HTR-8/SVneo (cell line): ENCODE measurements at places on chromosomes 11 and 22.
A peak's percentile ranks its signal among the peaks of the same experiment; 100 is the strongest.

- DNase-seq: no peak
Observed at GRCh38 chr11:34728609-34729008, 107.7 kb downstream of the EHF start.

DNA sequence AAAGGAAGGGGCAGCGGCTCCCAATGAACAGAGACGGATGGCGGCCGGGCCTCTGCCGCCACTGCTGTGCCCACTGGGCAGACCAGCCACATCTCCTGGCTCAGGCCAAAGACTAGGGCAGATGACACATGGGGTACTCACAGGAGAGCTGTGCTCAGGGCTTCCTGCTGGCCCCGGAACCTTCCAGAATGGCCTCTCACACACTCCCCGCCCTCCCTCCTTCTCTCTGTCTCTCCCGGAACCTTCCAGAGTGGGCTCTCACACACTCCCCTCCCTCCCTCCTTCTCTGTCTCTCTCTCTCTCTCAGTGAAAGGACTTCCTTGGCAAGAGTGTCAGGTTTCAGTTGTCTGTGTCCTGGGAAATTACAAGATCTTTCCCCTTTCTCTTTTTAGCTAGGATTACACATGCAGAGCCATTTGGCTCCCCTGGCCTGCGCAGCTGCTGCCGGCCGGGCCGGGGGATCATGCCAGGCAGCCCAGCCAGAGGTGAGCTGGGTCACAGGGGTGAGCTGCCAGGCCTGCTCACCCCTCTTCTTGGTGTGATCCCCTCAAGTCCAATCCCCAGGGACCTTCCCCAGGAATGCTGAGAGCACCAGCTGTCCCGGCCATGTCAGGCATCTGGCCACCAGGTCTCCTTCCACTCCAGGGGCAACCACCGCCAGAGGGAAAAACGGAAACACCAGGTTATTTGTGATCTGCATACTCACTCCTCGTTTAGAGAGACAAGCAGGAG is 45.3 kb upstream of the ADA2 start:
- DNase-seq: peak; percentile 45

GRCh38 chr22:27499121-27499520 is 302.4 kb downstream of the MN1 start:
- DNase-seq: no peak

- peak; percentile 79 for DNase-seq
Observed at GRCh38 chr11:72831521-72832300, 17.5 kb downstream of the ATG16L2 start.

GRCh38 chr11:12692229-12693075 is 18.2 kb downstream of the TEAD1 start:
- DNase-seq: peak; percentile 69

DNA sequence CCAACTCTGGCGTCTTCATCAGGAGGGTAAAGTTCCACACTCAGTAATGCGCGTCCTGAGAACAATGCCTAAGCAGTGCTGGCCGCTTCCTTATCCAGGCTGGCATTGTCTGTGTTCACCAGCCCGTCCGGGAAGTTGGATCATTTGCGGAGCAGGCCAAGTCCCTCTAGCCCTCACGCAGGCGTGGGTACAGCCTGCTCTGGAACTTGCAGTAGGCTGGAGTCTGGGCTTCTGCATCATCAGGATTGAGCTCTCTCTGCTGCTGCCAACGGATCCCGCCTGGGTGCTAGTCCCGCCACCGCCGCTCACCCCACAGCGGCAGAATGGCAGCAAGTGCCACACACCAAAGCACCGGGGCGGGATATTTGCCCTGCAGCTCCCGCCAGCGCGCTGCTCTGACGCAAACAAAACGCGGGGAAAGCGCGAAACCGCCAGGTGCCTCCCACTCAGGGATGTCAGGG is 29.0 kb downstream of the GLYATL1 start:
- DNase-seq: no peak

GRCh38 chr11:94336033-94336432 is 31.7 kb downstream of the IZUMO1R start:
- no peak for DNase-seq

DNA sequence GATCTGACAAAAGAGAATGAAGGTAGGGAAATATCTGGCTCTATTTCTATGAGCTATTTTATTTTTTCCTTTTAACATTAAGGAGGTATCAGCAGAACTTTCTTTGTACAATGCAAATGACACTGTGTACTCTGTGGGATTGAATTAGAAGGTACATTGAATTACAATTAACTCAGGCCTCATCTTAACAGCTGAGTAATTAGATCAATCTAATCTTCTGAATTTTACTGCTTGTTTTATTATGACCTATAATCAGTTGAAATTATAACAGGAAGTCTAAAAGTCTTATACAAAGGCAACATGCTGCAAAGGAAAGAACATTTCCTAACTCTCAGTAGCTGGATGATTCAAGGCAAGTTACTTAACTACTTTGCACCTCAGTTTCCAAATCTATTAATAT is 69.8 kb downstream of the RELT start:
- DNase-seq: no peak

DNA sequence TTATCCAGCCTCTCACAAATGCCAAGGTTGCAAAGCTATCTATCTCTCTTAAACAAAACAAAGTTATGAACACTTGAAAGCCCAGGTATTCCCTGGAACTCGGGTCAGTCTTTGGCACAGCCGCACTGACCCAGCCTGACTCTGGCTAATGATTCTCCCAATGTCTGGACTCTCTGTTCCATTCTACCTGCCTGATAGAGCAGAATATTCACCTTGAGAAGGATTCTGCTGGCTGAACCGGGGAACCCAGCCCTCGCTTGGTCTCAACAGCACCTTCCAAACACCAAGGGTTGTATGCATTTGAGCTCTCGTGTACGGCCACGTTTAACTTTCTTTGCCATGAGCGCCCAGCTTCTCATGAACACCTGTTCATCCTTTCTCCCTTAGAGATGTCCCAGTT is 116.8 kb downstream of the ZBTB16 start:
- DNase-seq: no peak

DNA sequence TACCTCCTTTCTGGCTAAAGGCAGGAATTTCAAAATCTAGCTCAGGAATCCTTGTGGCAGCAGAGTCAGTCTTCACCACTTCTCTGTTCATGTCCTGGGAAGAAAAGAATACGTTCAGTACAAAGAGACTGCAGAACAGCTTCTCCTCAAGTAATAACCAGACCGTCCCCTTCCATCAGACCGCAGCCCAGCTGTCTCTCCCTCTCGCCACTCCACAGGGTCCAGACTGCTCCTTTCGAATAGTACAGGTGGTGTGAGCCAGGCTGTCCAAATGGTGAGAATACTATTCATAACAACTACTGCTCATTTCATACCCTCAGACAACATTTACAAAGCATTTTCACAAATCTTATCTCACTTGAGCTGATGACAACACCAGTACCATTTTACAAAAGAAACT is 857 bp downstream of the ZPR1 start:
- DNase-seq: no peak

DNA sequence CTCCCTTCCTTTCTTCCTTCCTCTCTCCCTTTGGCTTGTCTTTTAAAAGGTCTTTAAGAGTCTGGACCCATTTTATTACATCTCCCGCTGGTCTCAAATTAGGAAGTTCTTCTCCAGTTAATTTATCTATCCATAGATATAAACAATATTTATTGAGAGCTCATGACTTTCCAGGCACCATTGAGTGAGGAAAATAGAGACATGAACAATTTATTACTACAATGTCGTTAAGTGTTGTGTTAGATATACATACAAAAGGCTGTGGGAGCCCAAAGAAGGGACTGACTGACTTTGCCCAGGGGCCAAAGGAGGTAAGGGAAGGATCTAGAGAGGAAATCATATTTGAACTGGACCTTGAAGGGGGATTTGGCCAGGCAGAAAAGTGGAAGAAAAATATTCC is 51.6 kb upstream of the DEUP1 start:
- DNase-seq: no peak

DNA sequence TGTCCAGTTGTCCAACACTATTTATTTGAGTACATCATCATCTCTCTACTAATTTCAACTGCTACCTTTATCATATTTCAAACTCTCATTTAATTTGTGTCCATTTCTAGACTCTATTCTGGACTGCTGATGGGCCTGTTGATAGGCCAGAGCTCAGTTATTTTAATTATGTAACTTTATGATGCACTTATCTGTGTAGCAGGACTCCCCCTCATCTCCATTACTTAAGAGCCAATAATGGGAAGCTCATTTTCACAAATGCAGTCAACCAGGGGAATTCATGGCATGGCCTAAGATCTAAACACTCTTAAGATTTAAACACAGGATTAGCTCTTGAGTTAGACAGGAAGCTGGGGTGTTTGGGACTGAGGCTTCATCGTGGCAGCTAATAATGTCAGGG is 21.4 kb downstream of the KCNQ1OT1 start:
- no peak for DNase-seq

GRCh38 chr11:76742902-76743301 is 40.3 kb upstream of the TSKU start:
- DNase-seq: no peak

DNA sequence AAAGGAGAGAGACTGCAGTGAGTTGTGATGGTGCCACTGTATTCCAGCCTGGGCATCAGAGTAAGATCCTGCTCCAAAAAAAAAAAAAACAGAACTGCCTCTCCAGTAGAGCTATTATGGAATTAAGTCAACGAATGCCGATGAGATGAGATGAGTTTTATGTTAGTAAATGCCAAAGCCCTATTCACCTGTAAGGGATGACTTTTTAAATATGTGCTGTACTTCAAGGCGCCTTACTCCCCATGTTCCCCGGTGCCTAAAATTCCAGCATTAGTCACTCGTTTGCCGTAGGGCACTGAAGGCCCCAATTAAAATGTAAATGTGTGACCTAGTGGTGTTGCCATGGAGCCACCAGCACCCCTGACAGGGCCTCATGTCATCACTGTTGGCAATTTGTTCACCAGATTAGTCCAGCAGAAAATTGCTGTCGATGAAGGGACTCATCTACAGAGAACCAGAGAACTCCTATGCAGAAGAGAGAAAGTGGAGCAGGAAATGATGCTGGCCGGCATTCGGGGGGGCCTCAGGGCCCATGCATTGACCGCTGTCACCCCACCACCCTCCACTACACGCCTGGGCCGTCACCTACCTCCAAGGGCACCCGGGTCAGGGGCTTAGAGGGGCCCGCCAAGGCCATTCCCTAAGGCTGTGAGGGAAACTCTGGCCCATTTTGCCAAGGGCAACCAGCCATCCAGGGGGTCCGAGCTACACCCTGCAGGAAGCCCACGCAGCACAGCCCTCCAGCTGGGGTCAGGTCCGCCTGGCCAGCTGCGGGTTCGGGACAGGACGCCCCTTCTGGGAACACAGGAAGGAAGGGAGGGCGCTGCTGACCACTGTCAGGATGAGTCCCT is 17.8 kb downstream of the LIF start:
- DNase-seq: no peak

DNA sequence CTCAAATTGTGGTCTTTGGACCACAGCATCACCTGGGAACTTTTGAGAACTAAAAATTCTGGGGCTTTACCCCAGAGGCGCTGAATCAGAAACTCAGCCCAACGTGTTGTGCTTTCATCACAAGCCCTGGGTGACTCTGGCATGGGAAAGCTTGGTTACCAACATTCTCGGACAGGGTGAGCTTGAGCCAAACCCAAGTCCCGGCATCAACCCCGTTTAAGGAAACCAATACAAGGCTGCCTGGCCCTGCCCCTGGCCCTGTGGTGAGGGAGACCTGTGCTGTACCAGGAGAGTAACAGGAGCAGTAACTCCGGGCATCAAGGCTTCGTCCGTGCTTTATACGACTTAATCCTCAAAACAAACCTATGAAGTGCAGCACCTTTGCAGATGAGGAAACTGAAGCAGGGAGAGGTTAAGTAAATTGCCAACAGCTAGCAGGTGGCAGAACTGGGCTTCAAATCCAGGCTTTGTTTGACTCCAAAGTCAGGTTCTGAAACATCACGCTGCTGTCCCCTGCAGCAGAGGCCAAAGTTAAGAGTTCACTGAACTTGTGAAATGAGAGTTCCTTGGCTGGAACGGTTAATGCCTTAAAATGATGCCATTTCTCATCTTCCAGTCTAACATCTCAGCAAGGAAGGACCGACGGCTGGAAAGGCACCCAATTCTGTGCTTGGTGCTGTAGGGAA is 64.1 kb upstream of the BID start:
- DNase-seq: no peak

GRCh38 chr11:19433367-19433766 is 192.6 kb upstream of the E2F8 start:
- DNase-seq: no peak

- DNase-seq: no peak
Observed at GRCh38 chr11:4068962-4069361, 25.6 kb upstream of the RRM1 start.

GRCh38 chr11:76185931-76186401 is 20.3 kb downstream of the WNT11 start:
- DNase-seq: no peak

DNA sequence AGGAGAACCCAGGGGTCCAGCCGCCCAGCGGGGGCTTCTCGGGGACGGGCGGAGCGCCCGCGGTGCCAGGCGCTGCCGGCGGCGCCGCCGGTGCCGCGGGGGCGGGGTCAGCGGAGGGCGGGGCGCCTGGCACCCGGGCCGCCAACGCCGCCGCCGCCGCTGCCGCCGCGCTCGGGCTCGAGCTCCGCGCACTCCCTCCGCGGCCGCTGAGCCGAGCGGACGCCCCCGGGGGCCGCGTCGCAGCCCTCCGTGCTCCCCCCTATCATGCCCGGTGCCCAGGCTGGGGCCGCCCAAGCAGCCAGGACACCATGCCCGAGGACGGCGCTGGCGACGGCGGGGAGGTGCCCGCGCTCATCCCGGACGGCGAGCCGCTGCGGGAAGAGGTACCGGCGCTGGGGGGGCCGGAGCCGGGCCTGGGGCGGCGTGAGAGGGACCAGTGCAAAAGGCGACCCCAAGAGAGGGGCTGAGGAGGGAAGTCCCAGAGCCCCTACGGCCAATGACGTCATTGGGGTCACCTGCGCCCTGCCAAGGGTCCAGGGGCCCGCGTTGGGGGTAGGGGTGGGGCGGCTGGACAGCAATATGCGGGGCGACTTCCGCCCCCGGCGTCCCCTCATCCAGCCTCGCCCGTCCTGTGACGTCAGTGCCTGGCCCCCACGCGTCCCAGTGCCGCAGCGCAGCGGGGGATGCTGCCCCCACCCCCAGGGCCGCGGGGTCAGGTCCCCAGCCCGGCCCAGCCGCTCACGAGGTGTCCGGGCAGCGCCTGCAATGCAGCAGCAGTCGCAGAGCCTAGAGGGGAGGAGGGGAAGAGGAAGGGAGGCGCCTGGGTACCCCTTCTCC is at the start of gene TMEM151A:
TMEM151A (plus strand) TSS at position 189 of the 837 bp plus-strand sequence; CDS start at position 309, 120 bp downstream.
- DNase-seq: no peak

GRCh38 chr11:126468102-126468521 is 112.6 kb downstream of the ST3GAL4 start:
- no peak for DNase-seq

DNA sequence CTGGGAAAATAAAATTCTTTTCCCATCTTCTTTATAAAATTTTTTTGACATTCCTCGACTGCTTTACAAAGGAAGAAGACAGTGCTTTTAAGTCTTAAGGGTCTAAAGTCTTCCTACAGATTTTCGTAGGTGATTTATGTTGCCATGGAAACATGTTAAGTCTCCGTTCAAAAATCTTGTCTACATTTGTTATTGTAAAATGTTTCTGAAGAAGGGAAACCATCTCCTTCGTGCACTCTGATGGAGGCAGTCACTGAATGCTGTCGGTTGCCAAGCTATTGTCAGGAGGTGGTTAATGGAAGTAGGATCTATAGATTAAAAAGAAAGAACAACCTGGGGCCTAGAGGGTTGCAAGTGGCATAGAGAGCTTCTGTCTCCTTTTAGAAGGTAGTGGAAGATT is 52.6 kb downstream of the MAP6 start:
- no peak for DNase-seq

- DNase-seq: no peak
Observed at GRCh38 chr11:119481667-119482400, 58.9 kb upstream of the THY1 start.

- no peak for DNase-seq
Observed at GRCh38 chr22:25777411-25777810, 35.4 kb downstream of the MYO18B start.

- DNase-seq: peak; percentile 33
Observed at GRCh38 chr11:130413405-130414106, 14.9 kb downstream of the ADAMTS8 start.
